ENCODE measurements at places on chromosomes 7 and 10.

DNA sequence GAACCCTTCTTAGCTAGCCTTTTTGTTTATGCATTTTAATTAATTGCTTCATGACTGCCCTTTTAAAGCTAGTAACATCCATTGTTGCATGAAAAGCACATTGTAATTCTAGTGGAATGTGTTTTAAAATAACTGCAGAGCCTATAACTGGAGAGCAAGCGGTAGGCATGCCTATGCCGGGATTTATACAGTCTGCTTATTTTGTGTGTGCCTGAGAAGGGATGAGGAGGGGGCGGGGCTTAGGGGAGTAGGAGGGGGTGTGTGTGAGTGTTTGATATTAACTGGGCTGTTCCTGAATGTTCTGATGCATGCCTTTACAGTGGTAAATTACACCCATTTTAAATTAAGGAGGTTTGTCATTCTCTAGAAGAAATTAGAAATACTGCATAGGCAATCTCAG is 208.1 kb downstream of the TCF7L2 start:
- DNase-seq = no peak

DNA sequence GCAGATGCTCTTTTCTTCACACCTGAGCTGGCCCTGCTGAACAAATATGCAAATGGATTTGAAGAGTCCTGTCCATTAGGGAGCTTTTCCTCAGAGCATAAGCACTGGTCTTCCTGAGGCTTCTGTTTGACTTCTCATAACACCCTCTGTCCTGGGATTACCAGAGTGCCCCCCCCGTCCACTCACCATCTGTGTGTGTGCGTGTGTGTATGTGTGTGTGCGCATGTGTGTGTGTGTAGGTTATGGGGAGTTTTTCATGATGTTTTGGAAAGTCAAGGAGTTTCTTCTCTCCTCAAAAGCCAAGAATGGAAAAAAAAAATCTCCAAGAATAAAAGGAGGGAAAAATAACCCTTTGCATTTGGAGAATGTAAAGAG is 57.7 kb upstream of the COMTD1 start:
- DNase-seq = no peak

DNA sequence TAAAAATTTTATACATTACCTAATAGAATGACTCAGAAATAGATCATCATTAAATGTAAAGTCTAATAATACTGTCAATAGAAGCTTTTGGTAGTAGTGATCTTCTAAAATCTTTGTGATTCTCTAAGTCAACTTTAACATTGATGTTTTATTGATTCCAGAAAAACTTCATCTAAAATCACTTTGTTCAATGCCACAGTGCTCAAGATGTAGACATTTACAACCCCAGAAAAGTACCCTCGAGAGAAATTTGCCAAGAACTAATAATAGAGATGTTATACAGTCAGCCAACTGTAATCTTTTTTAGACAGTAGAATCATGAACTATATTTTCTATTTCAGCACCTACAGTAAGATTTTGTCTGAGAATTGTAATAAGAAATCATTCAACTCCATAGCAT is 369.2 kb upstream of the AKR1E2 start:
- no peak for DNase-seq

GRCh38 chr10:24318517-24318916 is 109.6 kb downstream of the KIAA1217 start:
- no peak for DNase-seq

DNA sequence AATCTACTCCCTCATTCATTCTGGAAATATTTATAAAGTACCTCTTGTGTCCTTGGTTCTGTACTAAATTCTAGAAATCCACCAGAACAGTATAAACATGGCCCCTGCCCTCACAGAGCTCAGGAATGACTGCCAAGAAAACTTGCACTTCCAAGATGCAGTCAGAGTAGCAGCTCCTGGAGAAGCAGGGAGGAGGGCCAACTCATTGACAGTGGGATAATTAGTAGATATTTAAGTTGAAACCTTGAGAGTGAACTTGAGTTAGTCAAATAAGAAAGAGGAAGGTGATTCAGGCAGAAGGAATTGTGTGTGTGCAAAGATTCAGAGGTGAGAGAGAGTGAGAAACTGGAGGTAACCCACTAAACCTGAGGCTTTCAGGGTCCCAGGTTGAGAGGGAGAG is 182.2 kb upstream of the INHBA start:
- DNase-seq = no peak

DNA sequence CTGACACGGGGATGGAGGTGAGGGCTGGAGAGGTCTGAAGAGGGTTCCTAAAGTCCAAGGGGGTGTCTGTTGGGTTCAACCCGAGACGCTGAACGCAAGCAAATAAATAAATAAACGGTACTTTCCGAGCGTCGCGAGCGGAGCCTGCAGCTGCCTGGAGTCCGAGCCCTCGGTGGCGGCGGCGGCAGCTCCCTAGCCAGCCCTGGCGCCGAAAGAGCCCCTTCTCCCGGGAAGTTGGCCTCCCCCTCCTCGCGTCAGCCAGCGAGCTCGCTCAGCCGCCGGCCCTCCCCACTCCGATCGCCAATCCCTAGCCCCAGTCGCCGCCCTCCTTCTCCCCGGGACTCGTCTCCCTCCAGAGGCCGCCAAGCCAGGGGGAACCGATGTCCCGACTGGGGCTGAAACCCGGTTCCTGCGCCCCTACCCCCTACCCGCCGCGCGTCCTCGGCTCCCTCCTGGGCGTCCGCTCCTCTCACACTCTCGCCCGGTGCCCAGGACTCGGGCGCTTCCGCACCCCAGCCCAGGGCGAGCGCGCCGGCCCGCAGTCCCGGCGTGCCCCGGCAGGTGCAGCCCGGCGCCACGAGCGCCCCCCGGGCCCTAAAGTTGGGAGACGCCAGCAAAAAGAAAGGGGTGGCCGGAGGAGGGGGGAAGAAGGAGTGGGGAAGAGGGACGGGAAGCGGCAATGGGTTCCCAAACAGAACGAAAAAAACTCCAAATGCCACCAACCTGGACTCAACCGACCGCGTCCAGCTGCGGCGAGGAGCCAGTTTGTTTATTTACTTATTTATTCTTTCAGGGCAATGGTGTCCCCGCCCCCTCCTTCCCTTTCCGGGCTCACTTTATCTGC is at the start of gene GFRA1:
Gene GFRA1 (minus strand): TSS at position 767 of the 844 bp plus-strand sequence. CDS start 1,177 bp downstream, outside the sequence.
- no peak for DNase-seq

DNA sequence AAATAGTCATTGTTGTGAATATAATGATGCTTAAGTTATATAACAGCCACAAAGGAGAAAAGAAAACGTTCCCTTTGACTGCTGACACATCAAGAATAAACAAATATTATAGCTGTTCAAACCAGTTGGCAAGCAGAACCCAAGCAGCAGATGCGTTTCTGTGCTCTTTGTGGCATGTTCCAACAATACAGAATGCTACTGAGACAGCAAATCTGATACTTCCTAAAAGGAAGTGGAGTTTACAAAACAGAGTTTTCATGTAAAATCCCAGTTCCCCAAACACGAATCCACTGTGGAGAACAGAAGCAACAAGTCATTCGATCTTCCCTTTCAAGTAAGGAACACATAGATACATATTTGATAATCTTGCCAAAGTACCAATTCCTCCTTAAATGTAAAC is 170.9 kb upstream of the ASAH2 start:
- peak; percentile 20 for DNase-seq

- peak; percentile 61 for DNase-seq
Observed at GRCh38 chr7:140923358-140924006, 1.2 kb downstream of the BRAF start.

DNA sequence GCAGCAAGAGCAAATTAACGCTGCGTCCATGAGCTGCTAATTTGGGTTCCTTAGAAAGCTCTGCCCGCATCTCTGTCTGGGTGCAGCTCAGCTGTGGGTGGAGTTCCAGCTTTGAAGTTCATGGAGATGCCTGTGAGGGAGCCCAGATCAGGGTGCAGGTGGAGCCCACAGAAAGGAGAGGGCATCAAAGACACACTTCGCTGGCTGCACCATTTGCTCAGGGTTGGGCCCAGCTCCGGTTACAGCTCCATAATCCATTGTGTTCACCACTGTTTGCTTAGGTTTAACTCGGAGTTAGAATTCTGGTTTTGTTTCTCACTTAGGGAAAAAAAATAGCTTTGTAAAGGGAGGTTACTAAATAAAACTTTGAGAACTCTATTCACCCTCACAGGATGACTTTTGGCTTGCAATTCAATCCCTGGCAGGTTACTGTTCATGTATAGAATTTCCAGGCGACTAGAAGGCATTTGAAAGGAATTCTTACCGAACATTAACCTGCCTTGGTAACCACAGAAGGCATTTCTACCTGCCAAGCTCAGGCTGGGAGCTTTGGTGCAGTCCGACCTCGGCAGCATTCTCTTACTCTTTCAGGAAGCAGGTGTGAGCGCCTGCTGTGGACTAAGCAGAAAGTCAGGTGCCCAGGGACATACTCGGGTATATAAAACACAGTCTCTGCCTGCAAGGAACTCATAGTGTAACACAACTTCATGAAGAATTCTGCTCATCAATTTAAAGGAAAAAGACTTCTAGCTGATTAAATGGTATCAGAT is 179.5 kb upstream of the RNF32 start:
- no peak for DNase-seq

DNA sequence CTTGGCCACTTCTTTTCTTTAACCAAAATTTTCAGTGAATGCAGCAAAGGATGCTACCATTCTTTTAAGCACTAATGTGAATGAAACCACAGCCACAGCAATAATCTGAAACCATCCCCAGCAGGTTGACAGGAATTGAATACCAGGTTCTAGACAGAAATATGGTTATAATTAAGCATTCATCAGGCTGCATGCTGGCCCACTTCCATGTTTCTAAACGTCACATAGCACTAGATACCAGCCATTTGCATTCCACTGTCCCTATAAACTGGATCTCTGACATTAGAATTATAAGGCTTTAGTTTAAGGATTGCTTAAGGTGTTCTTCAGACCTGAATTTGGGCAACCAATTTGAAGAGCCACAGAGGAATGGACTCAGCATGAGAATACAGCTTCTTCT is 340.8 kb upstream of the KLF6 start:
- DNase-seq = no peak

GRCh38 chr10:7432884-7433726 is 22.3 kb upstream of the SFMBT2 start:
- no peak for DNase-seq

- DNase-seq = no peak
Observed at GRCh38 chr7:84813376-84813775, 373.5 kb downstream of the SEMA3D start.

GRCh38 chr10:3834404-3834803 is 49.4 kb upstream of the KLF6 start:
- DNase-seq = no peak

GRCh38 chr10:119996944-119997343 is 104.4 kb downstream of the SEC23IP start:
- no peak for DNase-seq

- DNase-seq = peak; percentile 54
Observed at GRCh38 chr7:45259966-45260646, 102.5 kb downstream of the RAMP3 start.

DNA sequence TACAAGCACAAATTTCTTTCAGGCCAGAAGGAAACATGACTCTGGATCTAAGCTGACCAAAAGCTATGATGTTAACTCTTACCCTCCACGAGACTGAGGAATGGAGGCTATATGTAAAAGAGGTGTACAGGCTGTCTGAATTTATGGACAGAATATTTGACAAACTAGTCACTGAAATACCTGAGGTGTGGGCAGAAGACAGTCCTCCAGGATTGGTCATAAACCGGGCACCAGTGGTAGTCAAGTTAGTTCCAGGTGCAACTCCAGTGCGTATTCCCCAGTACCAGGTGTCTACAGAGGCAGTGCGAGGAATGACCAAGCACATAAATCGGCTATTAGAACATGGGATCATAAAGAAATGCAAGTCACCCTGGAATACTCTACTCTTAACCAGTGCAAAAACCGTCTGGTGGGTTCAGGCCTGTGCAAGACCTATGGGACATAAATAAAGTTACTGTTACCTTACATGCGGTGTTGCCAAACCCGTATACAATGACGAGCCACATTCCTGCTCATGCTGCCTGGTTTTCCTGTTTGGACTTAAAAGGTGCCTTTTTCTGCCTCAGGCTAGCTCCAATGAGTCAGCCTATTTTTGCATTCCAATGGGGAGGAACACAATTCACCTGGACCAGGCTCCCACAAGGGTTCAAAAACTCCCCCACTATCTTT is 6.7 kb upstream of the CYREN start:
- DNase-seq = no peak

GRCh38 chr10:14327527-14327926 is 3.2 kb downstream of the FRMD4A start:
- DNase-seq = no peak

DNA sequence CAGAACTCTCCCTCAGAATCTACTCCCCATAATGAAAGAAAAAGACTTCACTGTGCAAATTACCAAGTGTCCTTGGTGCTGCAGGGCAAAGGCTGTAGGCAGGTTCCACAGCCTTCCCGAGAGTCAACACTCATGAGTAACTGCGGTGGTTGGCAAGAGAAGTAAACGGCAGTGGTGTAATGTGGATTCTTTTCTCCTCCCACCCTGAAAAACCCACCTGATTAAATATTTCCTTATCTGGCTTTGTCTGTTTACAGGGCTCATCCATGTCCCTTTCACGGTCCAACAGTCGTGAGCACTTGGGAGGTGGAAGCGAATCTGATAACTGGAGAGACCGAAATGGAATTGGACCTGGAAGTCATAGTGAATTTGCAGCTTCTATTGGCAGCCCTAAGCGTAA is 300.9 kb downstream of the BICC1 start:
- DNase-seq = no peak

DNA sequence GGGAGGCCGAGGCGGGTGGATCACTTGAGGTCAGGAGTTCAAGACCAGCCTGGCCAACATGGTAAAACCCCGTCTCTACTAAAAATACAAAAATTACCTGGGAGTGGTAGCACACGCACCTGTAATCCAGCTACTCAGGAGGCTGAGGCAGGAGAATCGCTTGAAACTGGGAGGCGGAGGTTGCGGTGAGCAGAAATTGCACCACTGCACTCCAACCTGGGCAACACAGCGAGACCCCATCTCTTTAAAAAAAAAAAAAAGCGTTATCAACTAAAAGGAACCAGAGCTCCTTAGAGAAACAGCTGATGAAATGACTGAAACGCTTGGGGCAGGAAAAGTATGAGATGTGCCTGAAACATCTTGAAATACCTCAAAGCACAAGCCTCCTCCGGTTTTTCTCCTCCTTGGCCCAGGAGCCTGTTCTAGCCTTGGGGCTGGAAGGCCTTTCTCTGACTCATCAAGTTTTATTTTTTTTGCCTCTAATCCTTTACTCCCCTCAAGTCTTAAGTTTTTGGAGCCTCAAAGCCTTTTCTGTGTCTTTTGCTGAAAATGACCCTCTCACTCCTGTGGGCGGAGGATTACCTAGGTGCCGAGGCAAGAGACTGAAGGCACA is 2.6 kb upstream of the METTL27 start:
- no peak for DNase-seq

- peak; percentile 89 for DNase-seq
Observed at GRCh38 chr7:90708841-90709317, 112.8 kb downstream of the CDK14 start.

All from cerebellar cortex (tissue), 1 donor.